ENCODE measurements at places on chromosomes 13 and 19.

DNA sequence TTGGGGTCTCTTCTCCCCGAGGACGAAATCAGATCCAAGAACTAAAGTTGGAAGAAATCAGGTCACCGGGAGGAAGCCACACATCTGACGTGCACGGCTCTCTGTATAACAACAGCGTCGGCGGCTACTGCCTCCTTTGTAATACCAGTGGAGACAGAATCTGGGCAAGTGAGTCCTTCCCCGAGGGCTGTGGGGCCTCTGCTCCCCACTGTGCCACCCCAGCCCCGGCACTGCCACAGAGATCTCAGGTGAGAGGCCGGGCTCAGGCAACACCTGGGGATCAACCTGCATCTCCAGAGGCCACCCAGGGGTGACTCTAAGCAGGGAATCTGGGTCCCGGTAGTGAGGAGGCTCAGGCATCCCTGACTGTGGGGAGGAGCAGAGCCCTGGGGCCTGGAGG is 33.7 kb upstream of the C13orf46 start:
- no peak for DNase-seq

- DNase-seq = no peak
Observed at GRCh38 chr19:48716562-48717291, 2.8 kb downstream of the MAMSTR start.

DNA sequence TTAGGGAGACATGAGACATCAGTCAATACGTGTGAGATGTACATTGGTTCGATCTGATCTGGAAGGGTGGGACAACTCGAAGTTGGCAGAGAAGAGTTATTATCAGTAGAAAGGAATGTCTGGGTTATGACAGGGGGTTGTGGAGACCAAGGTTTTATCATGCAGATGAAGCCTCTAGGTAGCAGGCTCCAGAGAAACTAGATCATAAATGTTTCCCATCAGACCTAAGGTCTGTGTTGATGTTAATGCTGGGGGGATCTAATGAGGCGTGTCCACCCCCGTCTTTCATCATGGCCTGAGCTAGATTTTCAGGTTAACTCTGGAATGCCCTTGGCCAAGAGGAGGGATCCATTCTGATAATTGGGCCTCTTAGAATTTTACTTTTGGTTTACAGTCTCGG is 187.0 kb upstream of the KL start:
- no peak for DNase-seq

DNA sequence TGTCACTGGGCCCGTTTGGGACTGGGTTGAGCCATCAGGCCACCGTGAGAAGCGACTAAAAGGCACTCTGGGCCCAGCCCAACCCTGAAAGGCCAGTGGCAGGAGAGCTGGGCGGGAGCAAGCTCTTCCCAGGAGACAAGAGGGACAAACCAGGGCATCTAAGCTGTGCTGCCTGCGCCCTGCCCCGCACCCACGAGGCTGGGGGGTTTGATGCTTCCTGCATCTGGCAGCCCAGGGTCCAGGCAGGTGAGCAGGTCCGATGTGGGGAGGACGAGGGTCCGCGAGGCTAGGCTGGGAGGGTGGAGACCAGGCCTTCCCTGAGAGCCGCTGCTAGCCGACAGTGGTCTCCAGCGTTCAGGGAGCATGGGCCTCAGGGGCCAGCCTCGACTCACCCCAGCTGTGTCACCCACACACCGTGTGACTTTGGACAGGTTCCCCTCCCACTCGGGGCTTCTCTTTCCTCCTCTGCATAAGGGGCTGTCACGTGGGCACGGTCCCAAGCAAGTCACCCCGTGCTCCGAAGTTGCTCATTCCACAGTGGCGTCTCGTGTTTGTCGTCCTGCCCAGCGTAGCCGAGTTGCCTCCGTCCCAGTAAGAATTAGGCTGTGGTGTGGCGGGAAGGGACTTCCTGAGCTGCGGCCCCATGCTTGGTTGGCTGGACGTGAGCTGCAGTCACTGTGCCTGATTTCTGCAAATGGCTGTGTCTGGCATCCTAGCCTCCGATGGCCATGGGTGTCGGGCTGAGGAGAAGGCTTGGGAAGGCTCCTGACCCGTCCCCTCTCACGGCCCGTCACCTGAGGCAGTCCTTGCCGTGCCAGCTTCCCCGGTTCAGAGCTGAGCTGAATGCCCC is 15.8 kb downstream of the PLIN4 start:
- no peak for DNase-seq

DNA sequence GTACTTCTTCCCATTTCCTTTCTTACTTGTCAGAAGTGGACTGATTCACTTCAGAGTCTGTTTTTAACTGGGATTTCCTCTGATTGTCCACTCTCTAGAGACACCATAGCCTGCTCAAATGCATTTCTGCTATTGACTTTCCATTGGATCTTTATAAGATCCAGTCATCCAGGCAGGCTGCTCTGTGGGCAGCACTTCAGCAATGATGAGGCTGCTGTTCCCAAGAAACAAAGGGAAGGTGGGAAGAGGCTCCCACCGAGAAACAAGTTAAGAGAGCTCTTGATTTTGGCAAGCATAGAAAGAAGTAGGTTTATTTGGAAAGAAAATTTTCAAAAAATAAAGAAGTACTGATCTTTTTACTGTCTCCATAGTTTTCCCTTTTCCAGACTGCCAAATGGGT is 125.8 kb upstream of the STARD13 start:
- DNase-seq = no peak

- DNase-seq = no peak
Observed at GRCh38 chr19:33878910-33879810, 82.5 kb downstream of the KCTD15 start.

GRCh38 chr19:27860309-27860934 is 1352.5 kb downstream of the UQCRFS1 start:
- no peak for DNase-seq

DNA sequence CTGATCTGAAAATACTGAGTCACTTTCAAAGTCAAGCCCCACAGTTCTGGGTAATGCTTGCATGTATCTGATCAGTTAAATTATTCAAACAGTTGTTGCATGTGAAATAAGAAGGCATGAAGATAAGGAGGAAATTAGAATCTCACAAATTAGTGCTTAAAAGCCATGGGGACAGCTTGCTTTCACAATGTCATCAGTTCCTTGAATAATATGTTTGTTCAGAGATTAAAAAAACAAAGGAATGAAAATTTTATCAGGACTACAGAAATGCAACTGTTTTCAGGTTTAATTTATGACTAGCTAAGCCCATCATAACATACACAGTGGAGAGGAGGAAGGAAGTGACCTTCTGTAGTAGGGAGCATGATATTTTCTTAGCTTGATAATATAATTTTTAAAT is 150.1 kb downstream of the OXGR1 start:
- no peak for DNase-seq

GRCh38 chr13:32425158-32425557 is 2.8 kb downstream of the N4BP2L1 start:
- no peak for DNase-seq

- no peak for DNase-seq
Observed at GRCh38 chr19:35710784-35711723, 6.7 kb downstream of the ZBTB32 start.

GRCh38 chr13:28967029-28967915 is 147.1 kb downstream of the MTUS2 start:
- no peak for DNase-seq

- no peak for DNase-seq
Observed at GRCh38 chr13:53075356-53076041, 46.9 kb downstream of the OLFM4 start.

DNA sequence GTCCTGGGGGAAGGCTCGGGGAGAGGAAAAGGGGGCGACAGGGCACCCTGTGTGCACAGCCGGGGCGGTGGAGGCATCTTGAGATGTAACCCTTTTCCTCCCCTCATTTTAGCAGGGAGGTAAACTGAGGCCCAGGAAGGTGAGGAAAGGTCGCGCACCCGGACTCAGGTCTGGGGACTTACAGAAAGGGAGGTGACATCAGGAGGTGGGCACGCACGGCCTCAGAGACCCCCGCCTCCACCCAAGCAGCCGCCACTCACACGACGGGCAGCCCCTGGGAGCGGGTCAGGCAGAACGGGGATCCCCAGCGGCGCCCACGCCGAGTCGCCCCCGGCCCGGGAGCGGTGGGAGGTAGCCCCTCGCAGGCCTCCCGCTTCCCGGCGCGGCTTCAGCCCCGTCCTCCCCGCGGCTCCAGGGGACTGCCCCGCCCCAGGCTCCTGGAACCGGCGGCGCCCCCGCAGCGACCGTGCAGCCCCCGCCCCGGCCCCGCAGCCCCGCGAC is 477 bp downstream of the PIP5K1C start:
- no peak for DNase-seq

GRCh38 chr19:28633319-28634018 is 579.5 kb downstream of the UQCRFS1 start:
- no peak for DNase-seq

All from esophagus squamous epithelium (tissue), 5 donors.